ENCODE measurements at places on chromosomes 3 and 15.

DNA sequence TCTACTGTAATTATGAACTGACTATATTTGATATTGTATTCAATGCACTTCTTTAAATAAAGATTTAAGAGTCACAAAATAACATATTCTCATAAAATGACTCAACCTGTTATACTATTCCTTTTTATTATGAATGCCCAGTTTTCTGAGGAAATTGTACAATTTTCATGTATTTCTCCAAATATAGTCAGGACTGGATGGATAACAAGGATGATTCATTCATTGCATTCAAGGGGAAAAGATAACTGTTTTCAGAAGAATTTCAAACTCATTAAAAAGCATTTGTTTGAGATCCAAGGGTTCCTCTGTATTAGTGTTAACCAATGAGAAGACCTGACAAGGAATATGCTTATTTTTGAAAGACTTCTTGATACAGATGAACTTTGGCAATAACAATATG is 163.7 kb downstream of the MEIS2 start:
- DNase-seq, result no peak

- no peak for DNase-seq
These were observed 215.0 kb upstream of the THBS1 start for GRCh38 chr15:39365873-39366272.

GRCh38 chr3:100850701-100851100 is 141.4 kb downstream of the TFG start:
- no peak for DNase-seq

- no peak for DNase-seq
These were observed 35.7 kb upstream of the CPB1 start for GRCh38 chr3:148791920-148792319.

DNA sequence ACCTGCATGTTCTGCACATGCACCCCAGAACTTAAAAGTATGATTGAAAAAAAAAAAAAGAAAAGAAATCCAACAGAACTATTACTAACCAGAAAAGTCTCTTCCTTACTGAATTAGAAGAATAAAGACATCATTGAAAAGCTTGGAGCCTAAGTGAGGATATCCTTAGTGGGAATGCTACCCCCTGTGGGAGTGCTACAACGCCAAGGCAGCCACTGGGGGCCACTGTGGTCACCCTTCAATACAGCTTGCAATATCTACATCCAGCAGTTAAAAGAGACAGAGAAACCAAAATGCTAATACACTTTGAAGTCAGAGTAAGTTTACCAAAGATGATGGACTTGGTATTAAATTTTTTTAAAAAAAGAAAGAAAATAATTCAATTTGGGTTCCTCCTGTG is 292.0 kb downstream of the PLCL2 start:
- no peak for DNase-seq

All from non-pigmented ciliary epithelial cell (primary cell).